ENCODE measurements at places on chromosomes 4 and X. TPM values are rescaled to one million over a fixed set of nuclear protein-coding genes. Genes with fewer than 3 reads are reported as not detected.

The CLDN34 gene
- not detected for total RNA-seq

The PLAC1 gene
- 0.37 TPM for total RNA-seq

The MAGEC2 gene
- total RNA-seq = not detected

The ARHGAP36 gene
- not detected for total RNA-seq

The PNMA6F gene
- not detected for total RNA-seq

The GLUD2 gene
- 2.0 TPM for total RNA-seq

The GSX2 gene
- 0.12 TPM for total RNA-seq

The LINC00632 gene
- total RNA-seq = 9.8 TPM

The CT45A1 gene
- not detected for total RNA-seq

The MAGED4B gene
- 19.7 TPM for total RNA-seq

The C4orf54 gene
- total RNA-seq = under 0.01 TPM

Measured in uterine smooth muscle cell (primary cell).